Fibroblast of skin of left biceps (primary cell): ENCODE measurements at places on chromosomes 12 and 14.
A peak's percentile ranks its signal among the peaks of the same experiment; 100 is the strongest.

DNA sequence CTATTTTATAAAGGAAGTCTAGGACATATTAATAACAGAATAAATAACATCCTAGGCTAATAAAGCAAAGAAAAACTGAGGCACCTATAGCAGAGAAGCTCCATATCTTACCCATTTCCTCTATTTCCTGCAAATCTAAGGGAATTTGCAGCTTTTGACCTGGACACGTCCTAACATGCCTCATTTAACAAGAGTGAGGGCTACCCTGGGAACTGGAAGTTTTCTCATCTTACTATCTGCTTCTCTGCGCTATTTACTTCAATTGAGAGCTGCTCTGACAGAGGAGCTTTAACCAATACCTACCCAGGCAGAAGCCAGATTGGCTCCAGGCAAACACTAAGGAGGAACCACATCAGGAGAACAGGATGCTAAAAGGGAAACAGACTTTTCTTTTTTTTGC, 5.7 kb downstream of the YBX3 start:
- no peak for DNase-seq

DNA sequence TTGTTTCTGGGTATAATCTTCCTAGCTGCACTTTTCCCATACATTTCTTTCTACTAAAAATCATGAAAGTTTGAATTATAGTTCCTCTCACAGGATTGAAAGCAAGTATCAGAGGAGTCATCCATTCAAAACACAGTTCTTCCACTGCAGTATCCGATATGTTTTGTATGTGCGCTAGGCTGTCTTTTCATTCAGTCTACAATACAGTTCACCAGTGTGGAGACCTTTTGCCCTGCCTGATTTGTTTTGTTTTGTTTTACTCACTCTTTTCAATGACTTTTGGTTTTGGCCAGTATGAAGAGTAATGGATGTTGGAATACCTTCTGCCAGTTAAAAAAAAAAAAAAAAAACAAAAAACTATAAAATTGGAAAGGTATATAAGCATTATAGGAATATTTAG, 91.4 kb downstream of the FGD4 start:
- DNase-seq, result no peak

GRCh38 chr14:66746316-66747006, 238.5 kb downstream of the GPHN start:
- no peak for DNase-seq

DNA sequence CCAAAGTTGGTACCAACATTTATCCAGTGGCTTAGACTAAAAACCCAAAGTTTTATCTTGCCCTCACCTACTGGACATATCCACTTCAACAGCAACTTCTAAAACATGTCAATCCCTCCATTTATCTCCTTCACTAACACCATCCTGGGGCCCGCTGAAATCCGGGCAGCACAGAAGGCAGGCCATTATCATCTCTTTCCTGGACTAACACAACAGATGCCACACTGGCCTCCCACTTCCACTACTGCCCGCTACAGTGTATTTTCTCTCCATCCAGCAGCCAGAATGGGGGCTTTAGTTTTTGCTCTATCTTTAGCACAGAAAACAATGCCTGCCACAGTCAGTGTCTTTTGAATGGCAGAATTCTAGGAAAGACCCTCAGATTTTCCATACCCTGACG, 15.6 kb downstream of the ZFHX2 start:
- no peak for DNase-seq

- DNase-seq, result no peak
Measured at GRCh38 chr14:63671987-63672386, 30.3 kb upstream of the WDR89 start.

GRCh38 chr14:70045844-70046535, 142.8 kb downstream of the SLC8A3 start:
- no peak for DNase-seq

- no peak for DNase-seq
Measured at GRCh38 chr12:28313631-28314030, 123.4 kb downstream of the CCDC91 start.

- no peak for DNase-seq
Measured at GRCh38 chr12:128867466-128867865, 14.2 kb downstream of the GLT1D1 start.

GRCh38 chr12:15931590-15932053, 20.5 kb downstream of the DERA start:
- DNase-seq, result no peak

DNA sequence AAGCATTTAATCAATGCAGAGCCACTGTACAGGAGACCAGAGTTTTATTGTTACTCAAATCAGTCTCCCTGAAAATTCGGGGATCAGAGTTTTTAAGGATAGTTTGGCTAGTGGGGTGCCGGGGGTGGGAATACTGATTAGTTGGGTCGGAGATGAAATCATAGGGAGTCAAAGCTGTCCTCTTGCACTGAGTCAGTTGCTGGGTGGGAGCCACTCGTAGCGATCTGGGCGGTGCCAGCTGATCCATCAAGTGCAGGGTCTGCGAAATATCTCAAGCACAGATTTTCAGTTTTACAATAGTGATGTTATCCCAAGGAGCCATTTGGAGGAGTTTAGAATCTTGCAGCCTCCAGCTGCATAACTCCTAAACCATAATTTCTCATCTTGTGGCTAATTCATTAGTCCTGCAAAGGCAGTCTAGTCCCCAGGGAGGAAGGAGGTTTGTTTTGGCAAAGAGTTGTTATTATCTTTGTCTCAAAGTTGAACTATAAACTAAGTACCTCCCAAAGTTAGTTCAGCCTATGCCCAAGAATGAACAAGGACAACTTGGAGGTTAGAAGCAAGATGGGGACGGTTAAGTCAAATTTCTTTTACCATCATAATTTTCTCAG, 169.4 kb upstream of the PLEKHG7 start:
- no peak for DNase-seq

GRCh38 chr14:68585690-68586089, 207.2 kb downstream of the ZFP36L1 start:
- DNase-seq, result peak; percentile 96

- DNase-seq, result no peak
Measured at GRCh38 chr12:45122768-45123380, 72.0 kb upstream of the DBX2 start.

DNA sequence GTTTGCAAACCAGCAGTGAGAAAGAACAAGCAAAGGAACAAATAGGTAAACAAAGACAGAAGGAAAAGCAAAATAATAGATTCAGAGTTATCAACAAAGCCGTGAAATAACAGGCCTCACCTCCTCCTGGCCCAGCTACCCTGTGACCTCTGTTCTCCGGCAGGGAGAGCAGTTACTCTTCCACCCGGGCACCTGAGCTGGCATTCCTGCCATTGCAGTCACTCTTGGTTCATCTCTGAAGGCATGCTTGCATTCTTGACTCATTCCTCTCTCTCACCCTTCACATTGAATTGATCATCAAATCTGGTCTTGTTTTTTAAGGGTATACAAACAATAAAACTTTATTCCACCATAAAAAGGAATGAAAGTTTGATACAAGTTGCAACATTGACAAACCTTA, 95.1 kb downstream of the TTC8 start:
- DNase-seq, result no peak

DNA sequence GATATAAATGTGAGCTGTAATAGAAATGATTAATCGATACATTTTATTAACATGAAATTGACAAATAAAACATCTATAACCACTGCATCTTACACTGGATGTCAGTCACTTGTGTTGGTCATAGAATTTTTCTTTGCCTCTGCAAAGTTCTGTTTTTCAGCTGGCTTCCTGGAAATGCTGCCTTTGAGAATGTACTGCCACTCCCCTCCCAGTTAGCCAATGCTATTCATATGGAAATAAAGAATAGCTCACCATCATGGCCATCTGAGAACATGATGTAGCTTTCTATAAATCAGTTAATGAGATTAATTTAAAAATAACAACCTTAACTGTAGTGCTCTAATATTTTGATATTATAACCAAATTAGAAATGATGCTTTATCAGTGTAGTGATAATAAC, 41.1 kb downstream of the SLCO1B1 start:
- no peak for DNase-seq

DNA sequence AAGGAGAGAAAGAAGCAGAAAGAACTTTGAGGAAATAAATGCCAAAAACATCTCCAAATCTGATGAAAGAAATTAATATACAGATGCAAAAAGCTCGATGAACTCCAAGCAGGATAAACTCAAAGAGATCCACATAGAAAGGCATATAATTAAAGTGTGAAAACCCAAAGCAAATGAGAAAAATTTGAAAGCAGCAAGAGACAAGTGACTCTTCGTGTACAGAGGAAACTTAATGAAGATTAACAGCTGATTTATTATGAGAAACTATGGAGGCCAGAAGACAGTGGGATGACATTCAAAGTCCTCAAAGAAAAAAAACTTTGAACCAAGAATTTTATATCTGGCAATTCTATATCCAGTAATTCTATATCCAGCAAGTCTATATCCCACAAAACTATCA, 163.0 kb upstream of the TMCC3 start:
- DNase-seq, result no peak

- no peak for DNase-seq
Measured at GRCh38 chr14:51792809-51793208, 67.6 kb upstream of the GNG2 start.

- DNase-seq, result peak; percentile 34
Measured at GRCh38 chr14:54200726-54201125, 196.1 kb upstream of the CDKN3 start.

- DNase-seq, result no peak
Measured at GRCh38 chr14:58245562-58245961, 919 bp downstream of the PSMA3 start.

GRCh38 chr12:4960030-4960429, 50.3 kb downstream of the KCNA1 start:
- DNase-seq, result no peak

DNA sequence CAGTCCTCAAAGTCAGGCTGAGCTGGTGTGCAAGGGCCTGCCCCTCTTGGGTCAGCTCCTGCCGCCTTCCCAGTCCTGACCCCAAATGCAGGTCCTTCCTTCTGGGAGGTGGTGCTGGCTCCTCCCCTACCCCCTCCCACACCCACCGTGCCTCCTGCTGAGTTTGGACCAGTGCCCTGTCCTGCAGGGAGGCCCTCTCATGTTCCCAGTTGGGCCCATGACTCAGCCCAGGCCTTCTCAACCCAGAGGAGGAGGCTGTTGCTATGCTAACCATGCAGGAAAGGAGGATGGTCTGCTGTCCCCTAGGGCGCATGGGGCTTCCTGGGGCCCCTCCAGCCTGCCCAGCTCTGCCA, 4.4 kb downstream of the ZBTB42 start:
- peak; percentile 71 for DNase-seq

- no peak for DNase-seq
Measured at GRCh38 chr14:49497267-49497666, 88.9 kb downstream of the RPS29 start.

- DNase-seq, result no peak
Measured at GRCh38 chr12:131555197-131555846, 155.6 kb upstream of the SFSWAP start.

DNA sequence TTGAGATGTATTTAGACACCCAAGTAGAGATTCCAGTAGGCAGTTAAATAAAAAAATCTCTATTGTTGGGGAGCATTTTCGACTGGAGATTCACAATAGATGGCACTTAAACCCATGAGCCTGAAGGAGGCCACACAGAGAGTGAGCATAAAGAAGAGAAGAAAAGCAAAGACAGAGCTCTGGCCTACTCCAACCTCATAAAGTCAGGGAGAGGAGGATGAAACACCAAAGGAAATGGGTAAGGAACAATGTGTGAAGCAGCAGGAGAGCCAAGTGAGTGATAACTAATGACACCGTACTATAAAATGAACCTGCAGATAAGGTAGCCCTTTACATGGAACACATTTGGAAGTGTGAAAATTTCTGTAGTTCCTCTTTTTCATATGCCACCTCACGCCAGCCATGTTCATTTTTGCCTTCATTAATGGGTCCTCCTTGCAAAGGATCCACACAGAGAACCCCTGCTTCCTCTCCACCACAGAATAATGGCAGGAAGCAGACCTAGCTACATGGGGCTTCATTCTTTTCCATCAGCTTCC, 150.0 kb upstream of the SYT10 start:
- no peak for DNase-seq

DNA sequence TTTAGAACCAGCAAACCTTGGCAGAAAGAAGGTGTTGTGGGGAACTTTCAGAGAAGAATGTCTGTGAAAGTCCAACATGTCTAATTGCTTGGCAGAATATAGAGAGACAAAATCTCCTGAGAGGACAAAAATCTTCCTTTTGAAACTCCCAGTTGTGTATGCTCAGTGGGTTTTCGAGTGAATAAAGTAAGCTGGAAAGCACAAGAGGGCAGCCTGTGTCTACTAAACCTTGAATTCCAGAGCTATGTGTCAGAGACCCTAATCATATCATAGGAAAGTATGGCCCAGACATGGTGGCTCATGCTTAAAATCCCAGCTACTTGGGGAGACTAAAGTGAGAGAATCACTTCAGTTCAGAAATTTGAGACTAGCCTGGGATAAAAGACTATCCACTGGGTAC, 661.2 kb downstream of the SLC16A7 start:
- DNase-seq, result peak; percentile 66

DNA sequence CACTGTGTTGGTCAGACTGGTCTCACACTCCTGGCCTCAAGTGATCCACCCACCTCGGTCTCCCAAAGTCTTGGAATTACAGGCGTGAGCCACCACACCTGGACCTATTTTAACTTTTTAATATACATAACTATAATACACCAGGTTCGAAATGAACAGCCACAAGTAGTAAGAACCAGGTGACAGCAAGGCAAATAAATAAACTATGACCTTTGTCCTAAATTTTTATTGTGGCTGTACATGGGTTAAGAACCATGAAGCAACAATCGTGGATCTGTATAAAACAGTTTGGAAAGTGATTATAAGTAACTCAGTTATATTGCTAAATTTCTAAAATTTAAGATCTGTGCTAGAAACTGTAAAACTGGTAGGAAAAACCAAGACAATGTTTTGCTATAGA, 41.5 kb downstream of the GXYLT1 start:
- DNase-seq, result no peak

GRCh38 chr14:67420102-67420739, 8.3 kb upstream of the PLEK2 start:
- no peak for DNase-seq

DNA sequence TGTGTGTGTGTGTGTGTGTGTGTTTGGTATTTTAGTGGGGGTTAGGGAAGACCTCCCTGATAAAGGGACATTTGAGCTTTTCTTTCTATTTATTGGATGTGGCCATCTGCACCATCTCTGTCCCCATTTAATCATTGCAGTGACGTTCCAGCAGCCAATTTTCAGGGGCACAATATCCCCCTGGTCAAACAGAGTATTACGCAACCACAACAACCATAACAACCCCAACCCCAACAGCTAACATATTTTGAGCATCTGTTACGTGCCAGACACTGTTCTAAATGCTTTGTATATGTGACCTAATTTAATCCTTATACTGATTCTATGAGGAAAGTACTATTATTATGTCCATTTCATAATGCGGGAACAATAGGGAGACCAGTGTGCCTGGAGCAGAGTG, 87.4 kb downstream of the TTC8 start:
- no peak for DNase-seq

DNA sequence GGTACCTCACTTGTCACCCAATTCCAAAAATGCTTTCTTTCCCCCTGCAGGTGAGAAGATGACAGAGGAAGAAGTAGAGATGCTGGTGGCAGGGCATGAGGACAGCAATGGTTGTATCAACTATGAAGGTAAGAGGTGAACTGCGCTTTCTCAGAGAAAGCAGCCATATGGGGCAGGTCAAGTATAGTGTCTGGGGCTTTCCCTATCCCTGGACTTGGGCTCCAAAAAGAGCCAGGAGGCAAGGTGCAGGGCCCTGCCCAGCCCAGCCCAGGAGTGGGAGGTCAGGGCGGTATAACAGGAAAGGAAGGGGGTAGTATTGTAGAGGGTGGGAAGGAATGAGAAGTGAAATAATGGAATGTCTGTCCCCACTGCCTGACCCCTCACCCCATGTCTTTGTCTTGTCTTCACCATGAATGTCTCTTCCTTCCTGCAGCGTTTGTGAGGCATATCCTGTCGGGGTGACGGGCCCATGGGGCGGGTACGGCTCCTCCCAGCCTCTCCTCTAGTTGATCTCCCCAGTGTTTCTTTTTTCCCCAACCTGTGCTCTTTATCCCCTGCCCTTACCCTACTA, 2.1 kb downstream of the MYL6 start:
- DNase-seq, result no peak
